HFFc6 (cell line): ENCODE measurements at places on chromosomes 5 and 9.

DNA sequence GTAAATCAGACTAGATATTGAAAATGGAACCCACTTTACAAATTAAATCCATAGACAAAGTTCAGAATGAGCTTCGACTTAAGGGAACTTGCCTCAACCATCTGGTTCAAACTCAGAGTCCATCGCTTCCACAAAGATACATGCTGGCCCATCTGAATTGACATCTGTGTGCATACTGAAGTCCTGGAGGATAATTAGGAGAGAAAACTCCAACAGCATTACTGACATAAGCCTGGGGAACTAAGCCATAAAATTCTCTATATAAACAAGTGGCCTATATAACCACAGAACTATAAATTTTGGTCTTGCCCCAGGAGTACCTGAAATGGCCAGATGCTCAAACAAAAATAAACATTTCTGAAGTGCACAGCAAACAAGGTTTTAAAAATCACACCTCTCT, 94.4 kb downstream of the IZUMO3 start:
- no peak for DNase-seq

DNA sequence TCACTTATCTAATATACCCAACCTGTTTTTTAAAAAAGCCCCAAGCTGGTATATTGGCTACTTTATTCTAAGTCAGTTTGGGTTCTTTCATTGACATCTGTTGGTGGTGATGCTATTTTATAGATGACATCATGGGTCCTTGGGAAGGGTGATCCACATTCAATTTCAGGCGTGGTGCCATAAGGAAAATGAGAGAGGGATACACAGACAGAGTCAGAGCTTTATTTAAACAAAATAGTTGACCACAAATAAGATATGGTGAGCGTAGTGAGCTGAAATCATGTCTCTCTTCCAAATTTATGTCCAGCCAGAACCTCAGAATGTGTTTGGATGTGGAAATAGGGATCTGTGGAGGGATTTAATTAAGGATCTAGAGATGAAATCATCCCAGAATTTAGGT, 302.4 kb downstream of the MAT2B start:
- DNase-seq, result no peak

- DNase-seq, result no peak
Measured at GRCh38 chr9:5902377-5902776, 11.7 kb downstream of the MLANA start.

- no peak for DNase-seq
Measured at GRCh38 chr5:126521130-126521529, 73.9 kb downstream of the ALDH7A1 start.

DNA sequence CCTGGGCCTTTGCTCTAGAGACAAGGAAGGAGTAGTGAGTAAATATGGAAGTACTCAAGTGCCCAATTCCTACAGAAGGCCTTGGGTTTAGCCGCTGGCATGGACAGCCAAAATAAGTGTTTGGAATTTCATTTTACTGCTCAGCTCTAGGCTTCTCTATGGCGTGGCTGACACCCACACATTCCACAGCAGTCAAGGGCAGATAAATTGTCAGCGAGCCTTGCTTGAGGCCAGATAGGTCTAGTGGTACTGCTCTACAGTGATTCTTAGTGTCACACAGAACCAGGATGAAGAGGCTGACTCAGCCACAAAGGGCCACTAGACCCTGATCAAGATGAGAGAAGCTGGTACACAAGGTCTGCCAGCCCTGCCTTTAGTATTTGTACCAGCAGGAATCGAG, 111.0 kb upstream of the NFIB start:
- DNase-seq, result no peak

DNA sequence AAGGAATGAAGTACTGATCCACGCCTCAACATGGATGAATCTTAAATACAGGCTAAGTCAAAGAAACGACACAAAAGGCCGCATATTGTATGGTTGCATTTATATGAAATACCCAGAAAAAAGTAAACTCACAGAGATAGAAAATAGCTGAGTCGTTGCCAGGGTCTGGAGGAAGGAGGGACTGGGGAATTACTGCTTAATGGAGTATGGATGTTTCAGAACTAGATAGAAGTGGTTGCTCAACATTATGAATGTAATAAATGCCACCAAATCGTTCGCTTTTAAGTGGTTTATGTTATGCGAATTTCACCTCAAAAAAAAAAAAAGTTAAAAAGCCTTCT, 784 bp upstream of the MSANTD3 start:
- no peak for DNase-seq

DNA sequence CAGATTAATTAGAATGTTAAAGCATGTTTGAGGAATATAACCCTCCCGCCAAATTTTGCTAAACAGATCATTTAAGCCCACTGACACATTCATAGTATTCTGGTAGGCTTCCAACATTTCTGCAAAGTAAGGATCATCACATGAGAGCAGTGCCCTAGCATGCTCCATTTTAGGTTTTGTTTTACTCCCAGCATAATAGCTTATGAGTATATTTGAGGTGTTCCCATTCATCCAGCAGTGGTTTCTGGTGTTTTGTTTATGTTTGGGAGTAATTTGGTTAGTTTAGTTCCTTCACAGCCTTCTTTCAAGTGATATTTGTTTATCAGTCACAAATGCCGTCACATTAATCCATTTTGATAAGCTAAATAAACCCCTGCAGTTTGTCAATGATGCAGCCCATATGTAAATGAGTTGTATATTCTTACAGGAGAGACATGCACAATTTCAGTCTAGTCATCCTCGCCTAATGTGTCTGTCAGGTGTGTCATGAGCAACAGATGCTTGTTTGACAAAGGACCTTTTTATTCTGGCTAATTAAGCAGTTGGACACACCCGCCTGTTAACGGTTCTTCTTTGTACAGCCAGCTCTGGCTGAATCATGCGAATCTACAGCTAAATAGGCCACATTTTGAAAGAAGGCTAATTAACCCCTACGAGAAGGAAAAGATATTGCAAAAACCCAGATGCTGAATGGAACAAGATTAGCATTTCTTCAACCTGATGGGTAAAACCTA, 124.4 kb downstream of the RFX3 start:
- DNase-seq, result no peak
